Fibroblast of the aortic adventitia (primary cell): ENCODE measurements at places on chromosomes 1 and 21. TPM values are rescaled to one million over a fixed set of nuclear protein-coding genes. Genes with fewer than 3 reads are reported as not detected.

The SLC44A5 gene
- 0.45 TPM in 1 of 2 replicates, not detected in the other for total RNA-seq

The KAZN gene
- total RNA-seq = 3.9 and 23.6 TPM in 2 replicates

The ATP1A4 gene
- not detected in 2 replicates for total RNA-seq

The TNFAIP8L2 gene
- not detected in 2 replicates for total RNA-seq

The PLPPR5 gene
- total RNA-seq = 0.09 TPM in 1 of 2 replicates, not detected in the other
